ENCODE measurements at places on chromosomes 7 and 10.

DNA sequence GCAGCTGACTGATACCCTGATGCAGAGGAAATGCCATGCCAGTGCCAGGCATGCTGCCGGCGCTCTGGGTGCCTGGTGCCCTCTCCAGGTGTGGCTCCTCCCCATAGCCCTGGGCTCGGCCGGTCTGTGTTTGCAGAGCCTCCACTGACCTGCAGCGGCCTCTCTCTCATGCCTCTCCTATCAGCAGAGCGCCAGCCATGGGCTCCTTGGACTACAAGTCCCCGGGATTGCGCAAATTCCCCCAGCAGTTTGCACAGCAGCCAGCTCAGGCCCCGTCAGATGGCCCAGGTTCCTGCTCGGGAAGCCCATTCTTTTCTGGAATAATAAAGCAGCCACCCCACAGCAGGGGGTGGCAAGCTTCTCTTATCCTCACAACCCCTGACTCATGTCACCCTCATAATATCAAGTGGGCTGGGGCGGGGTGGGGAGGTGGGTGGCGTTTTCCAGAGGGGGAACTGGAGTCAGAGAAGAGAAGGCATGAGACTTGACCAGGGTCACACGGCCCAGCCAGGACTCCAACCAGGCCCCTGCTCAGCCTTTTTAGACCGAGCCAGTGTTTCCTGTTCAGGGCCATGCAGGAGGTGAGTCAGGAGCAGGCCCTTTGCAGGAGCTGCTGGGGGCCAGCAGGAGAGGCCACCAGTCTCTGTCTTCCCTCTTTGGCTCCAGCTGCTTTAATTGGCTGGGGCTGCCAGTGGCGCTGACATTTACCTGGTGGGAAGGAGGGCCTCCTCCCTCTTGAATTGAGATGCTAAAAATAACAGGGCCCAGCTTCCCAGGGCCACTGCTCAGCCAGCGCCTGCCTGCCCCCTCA is 58.6 kb downstream of the ZMIZ1 start:
- no peak for DNase-seq

GRCh38 chr10:73625004-73625883 is 16.0 kb downstream of the MYOZ1 start:
- no peak for DNase-seq

DNA sequence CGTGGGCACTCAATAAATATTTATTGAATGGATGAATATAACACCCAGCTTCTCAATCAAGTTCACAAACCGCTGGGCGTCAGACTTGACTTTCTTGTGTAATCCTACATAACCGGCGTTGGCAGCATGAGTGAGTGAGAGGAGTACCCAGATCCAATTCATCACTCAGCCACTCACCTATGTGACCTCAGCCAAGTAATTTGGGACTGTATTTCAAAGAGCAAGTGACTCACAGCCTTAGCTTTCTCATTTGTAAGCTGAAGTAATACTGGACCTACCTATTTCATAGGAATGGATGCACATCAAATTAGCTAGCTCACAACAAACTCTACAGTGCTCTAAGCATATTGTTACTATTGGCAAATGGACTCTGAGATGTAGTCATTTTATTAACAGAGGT is 53.8 kb upstream of the FAM204A start:
- DNase-seq, result no peak

- no peak for DNase-seq
Measured at GRCh38 chr10:103692952-103693811, 162.2 kb downstream of the SH3PXD2A start.

- no peak for DNase-seq
Measured at GRCh38 chr7:121953164-121953563, 80.2 kb downstream of the PTPRZ1 start.

DNA sequence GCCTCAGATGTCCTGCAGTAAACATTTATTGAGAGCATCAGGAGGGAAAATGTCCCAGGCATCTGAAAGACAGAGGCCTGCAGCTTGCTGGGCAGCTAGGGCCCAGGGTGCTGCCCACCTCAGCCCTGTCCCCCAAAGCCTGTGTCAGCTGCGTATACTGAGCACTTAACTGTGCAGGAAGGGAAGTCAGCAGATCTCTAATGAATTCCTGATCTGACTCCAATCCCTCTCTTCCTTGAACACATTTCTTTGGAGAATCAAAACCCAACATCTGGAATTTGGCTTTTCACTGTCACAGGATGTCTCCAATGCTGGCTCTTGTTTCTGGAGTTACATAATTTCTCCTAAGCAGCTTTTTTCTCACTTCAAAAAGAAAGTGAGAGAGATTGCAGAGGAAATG is 364.7 kb upstream of the NFE2L3 start:
- DNase-seq, result no peak

DNA sequence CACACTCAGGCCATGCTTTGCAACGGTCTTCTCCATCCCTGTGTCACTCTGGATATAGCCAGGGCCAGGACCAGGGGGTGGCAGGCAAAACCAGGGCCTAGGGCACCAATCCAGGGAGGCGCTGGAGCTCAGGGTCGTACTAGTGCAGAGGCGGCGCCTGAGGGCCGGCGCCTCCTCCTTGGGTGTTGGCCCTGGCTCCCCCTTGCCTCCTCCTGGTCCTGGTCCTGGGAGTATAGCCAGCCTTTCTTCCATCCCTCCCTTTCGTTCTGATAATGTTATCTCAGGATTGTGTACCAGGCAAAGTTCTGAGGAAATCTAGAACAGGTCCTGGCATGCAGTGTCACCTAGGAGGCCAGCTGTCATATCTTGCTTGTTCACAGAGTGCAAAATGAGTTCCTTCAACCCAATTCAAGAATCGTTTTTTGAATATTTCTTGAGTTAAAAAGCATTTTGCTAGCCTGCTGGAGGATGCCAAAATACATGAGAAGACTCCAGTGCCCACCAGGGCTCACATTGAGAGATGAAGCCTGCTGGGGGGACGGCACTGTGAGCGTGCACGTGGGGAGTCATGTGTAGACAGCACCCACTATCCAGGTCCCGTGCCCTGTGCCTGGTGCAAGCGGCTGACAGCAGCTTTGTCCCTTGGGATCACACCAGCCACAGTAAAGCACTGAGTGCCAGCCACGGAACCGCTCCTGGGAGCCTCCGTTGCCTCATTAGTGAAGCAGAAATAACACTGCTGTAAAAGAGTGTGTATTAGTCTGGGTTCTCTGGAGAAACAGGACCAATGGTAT is 106.9 kb upstream of the C7orf33 start:
- peak; percentile 60 for DNase-seq

DNA sequence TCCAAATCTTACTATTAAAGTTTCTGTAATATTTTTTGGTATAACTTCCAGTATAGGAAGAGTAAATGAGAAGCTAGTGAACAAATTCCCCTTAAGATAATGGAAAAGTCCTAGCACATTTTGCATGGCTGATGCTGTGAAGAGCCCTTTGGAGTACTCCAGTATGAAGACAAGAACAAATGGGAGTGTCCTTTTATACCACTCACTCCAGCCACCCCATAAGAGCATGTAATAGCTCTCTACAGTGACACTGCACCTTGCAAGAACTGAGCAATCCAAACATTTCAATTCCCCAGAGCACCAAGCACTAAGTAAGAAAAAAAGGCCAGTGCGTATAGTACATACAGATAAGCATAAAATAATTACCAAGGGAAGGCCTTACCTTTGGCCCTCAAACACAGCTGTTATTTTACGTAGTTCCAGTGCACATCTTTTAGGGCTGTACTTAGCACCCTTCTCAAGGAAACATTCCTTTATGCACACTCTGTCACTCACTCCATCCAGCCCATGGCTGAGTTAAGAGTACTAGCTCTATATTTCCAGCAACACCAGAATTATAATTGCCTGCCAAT is 135.4 kb downstream of the ST7 start:
- no peak for DNase-seq

DNA sequence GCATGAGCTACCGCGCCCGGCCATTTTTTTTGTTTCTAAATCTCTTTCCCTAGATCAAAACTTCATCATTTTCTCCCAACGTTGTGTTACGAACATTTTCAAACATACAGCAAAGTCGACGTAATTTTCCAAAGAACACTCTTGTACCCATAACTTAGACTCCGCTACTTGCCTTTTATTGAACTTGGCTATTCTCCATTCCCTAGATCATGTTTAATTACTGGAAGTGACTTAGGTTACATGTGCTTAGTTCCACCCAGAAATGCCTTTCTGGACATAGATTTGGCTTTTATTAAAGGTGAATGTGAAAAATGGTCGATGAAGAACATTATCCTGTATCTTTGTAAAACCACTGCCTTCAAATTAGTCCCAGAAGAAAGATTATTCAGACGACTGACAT is 25.4 kb downstream of the DYNC2I1 start:
- no peak for DNase-seq

DNA sequence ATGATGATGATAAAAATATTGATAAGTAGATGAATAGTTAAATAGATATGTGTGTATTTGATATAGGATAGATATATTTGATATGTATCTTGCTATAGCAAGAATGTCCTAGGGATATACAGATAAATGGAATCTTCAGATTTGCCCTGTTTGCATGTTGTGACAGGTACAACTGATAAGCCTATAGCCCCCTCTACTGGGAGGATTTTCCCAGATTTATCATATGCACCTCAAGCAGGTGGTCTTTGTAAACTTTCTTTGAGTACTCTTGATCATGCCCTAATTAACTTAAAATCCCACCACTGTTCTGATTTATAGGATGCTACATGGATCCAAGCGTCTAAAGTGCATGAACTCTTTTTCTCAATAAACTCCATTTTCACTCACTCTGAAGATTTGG is 1050.7 kb downstream of the SORCS3 start:
- DNase-seq, result no peak

DNA sequence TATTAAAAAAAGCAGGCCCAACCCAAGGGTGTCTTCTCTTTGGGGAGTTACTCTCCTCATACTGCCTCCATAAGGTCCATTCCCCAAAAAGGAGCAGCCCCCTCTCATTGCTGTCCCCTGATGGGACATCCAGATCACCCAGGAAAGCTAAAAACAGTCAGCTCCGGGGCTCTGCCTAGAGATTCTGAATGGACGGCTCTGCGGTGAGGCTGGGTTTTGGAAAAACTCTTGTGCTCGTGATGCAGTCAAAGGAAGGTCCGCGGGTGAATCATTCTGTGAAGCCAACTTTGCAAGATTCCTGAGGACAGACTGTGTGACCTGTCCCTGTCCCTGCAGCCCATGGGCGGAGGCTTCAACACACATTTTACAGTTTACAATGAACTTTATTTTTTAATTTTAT is 351.5 kb downstream of the TYW1 start:
- no peak for DNase-seq

GRCh38 chr7:64559206-64559605 is 3.7 kb downstream of the ZNF680 start:
- no peak for DNase-seq

GRCh38 chr7:5699467-5700384 is 81.7 kb downstream of the RNF216 start:
- no peak for DNase-seq

DNA sequence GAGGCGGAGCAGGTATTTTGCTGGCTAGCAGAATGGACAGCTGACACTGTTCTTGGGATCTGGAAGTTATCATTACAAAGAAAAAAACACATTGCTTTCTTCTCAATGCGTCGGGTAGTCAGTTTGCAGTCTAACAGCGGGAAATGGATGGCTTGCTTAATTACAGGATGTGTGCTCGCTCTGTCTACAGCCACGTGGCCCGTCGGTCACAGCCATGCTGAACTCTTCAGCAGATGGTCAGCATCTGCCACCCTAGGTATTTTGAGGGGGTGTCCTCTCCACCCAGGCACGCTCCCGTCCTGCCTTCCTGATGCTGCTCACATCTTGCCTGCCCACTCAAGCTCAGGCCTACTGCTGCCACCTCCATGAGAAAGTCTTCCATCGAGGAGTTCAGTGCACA is 20.4 kb upstream of the INMT start:
- DNase-seq, result no peak

DNA sequence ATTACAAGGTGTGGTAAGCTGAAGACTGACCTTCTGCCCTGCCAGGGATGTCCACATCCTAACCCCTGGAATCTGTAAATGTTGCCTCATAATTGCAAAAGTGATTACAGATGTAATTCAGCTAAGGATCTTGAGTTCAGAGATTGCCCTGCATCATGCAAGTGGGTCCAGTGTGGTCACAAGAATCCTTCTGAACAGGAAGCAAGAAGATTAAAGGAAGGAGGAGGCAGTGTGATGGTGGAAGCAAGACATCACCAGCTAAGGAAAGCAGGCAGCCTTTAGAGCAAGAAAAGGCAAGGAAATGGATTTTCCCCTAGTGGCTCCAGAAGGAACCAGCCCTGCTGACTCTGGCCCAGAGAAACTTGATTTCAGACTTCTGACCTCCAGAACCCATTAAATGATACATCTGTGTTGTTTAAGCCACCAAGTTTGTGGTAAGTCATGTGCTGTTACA is 78.1 kb downstream of the USP6NL start:
- no peak for DNase-seq

DNA sequence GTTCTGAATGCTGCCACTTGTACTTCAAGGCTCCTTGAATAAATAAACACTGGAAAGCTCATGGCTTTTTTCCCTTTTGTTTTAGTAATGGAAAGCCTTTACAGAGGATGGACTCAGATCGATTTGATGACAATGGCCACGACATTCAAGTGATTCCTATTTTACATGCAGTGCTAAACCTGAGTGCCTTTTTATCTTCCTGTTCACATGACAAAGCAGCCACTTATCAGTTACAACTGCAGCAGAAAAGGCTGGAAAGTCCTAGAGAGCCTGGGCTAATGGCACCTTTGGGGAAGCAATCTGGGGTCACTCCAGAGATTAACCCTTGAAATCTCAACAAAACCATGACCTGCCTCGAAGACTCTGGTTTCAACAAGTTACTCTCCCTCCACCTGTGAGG is 249.0 kb upstream of the AUTS2 start:
- DNase-seq, result no peak

- no peak for DNase-seq
Measured at GRCh38 chr10:3802526-3803265, 17.7 kb upstream of the KLF6 start.

DNA sequence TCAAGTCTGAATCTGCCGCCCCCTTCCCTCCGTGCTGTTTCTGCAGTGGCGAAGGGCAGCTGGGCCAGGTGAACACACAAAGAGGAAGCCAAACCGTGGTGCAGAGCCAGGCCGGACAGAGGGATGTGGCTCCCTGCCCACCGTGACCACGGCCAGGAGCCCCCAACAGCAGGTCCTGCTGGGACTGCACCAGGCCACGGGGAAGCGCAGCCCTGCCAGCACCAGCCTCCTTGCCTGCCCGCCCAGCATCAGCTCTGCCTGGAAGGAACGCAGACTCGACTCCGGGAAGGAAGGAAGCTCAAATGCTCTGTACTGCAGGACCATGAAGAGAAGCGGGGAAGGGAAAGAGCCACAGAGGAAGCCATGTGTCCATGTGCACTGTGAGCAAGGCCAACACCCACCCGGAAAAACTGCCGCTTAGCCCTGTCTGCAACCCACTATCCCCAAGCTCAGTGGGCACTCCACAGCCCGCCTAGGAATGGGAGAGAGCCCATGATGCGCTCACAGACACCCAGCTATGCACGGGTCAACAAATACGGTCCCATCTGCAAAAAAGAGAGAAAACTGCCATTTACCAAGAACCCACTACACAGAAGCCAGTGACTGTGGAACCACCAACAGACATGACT is 19.0 kb downstream of the GPER1 start:
- DNase-seq, result no peak
